ENCODE measurements at places on chromosomes 7 and 10.

GRCh38 chr7:93861325-93861949, 29.1 kb downstream of the TFPI2 start:
- no peak for DNase-seq

- DNase-seq = no peak
These were observed 712.2 kb upstream of the GHITM start for GRCh38 chr10:83427101-83427500.

DNA sequence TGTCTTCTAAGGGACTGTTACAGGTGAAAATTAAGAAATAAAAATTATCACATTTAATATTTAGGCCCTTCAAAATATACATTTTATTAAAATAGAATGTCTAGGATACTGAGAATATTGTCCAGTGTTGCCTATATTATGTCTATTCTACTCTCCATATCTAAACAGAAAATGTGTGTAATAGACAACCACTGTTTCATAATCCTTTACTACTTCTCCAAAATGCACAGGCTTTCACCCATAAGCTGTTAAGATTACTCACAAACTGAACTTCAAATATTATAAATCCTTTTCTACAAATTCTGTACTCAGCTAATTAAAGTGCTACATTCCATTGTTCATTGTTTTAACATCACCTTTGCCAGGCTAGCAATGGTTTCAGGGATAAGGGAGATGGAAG, 56.7 kb upstream of the TFEC start:
- no peak for DNase-seq

DNA sequence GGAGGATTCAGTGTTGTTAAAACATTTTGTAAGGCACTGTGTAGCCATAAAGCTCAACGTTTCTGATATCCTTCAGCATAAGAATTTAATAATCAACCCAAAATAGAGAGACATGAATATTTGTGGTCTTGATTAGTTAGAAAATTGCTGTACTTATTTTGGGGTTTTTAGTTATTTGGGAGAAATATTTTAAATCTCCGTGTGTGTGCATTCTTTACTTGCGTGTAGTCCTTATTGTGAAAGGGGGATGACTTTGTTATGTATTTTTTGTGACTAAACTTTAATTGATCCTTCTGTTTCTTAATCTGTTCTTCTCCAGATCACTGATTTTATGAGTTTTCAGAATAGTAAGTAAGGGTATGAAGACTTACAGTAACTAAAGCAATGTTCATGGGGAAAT, 81.2 kb downstream of the ZNRF2 start:
- DNase-seq = no peak

DNA sequence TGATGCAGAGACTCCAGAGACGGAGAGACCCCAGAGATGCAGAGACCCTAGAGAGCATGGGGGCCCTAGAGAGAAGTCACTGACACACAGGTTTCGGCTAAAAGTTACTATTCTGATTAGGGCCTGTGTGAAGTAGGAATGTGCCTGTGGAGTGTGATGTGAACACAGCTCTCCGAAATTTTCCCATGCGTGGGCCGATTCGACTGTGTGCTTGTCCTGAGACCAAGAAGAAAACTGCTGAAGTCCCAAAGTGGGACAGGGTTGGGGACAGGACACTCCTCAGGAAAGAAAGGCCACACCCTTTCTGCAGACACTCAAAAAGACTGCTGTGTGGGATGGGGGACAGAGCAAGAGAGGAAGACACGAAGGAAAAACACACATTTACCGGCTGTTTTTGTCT, 533.5 kb downstream of the PTPRN2 start:
- no peak for DNase-seq

DNA sequence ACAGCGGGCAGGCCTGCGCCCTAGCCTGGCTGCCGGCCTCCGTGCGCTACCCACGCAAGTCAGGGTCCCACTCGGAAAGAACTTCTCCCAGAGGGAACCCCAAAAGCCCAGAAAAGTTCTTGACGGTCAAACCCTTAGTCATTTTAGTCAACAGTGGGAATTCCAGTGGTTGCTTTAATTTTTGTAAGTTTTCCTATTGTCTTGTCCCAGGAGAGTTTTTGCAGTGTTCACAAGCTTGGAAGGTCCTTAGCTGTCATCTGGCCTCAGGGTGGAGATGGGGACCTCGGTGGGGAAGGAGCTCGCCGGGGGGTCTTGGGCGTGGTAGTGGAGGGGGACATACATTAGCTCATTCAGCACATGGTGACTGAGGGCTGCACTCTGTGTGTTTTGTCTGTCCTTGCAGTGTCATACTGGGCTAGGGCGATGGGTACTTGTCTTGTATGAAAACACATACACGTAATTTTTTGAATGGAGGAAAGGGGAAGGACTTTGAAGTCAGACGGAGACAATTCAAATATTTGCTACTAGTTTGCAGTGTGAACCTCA, 736 bp downstream of the MINDY4 start:
- DNase-seq = no peak

DNA sequence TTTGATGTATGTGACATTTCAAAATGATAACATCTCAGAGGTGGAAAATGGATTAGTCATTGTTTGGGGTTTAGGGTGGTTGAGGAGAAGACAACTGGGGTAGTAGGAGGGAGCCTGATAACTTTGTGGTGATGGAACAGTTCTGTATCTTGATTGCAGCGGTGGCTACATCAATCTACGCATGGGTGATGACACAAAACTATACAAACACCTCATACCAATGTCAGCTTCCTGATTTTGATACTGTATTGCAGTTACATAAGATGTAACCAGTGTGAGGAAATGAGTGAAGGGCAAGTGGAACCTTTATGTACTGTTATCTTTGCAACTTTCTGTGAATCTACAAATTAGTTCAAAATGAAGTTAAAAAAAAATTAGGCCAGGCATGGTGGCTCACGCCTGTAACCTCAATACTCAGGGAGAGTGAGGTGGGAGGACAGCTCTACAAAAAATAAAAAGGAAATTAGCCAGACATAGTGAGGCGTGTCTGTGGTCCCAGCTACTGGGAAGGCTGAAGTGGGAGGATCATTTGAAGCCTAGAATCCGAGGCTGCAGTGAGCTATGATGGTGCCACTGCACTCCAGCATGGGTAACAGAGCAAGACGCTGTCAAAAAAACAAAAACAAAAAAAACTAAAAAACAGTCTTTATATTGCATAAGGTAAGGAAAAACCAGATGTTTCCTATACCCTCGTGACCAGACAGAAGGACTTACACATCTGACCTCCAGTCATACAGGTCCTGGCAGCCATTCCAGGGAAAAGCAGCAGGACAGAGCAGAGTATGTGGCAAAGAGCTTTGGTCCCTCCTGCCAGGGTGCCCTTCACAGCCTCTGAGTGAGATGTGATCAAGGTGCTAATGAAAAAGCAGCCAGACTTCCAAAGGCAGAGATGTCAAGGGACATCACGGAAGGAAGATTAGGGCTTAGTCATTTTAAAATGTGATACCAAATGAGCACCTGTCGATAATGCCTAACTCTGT, 50.8 kb downstream of the CYTH3 start:
- no peak for DNase-seq

DNA sequence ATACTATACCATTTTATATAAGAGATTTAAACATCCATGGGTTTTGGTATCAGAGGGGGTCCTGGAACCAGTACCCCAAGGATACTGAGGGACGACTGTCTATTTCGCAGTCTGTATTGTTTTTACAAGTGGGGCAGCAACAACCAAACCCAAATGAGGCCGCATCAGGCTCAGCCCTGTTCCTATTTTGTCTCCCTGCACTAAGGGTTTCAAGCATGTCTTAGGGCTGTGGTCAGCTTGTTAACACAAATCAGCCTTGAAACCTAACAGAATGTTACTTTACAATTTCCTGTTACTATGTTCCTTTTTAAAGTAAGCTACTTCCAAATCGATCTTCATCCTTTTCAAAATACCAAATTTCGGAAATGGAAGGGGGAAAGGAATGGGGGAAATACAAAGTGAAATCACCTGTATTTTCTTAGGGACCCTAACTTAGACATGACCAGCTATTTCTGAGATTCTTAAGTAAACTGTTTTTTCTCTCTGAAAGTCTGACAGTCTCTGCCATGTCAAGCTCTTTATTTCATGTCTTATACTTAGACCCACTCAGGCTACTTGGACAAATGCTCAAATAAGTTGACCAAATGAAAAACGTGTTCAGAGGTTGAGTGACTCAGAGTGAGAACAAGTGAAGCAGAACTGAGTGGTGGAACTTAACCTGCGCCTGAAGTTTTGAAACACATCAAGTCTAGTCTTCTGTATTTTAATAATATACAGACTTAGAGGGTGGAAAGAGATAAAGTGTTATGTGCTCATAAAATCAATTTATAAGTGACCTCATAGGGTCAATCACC, 75.8 kb downstream of the C1GALT1 start:
- DNase-seq = peak; percentile 48

DNA sequence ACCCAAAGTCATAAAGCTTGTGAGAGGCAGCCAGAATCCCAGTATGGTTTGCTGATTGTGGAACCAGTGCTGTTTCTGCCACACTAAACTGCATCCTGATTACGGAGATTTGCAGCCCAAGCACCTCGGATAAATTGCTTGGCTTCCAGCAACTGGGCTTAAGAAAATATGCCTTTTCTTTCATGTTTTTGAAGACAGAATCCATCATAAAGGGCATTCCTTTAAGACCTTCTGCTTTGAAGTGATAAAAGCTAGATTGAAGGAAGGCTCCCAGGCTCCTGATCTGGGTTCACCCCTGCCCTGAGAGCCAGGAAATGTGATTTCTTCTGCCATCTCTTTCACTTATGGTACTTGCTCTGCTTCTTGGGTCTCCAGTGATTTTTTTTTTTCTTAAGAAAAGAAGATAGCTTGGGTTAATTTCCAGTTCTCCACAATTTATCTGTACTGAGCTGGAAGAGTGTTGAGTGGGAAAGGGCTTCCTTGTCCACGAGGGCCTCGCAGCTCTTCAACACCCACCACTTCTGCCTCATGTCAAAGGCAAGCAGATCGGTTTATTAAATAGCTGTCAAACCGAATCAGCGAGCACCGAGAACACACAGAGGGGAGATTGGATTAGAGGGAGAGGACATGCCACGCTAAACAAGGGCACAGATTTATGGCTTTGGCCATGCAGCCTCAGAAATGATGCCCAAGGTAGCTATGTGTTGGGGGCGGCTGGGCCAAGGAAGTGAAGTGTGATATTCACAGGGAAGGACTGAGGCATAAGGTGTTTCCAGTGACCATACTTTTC, 94.9 kb upstream of the TBX20 start:
- DNase-seq = no peak

DNA sequence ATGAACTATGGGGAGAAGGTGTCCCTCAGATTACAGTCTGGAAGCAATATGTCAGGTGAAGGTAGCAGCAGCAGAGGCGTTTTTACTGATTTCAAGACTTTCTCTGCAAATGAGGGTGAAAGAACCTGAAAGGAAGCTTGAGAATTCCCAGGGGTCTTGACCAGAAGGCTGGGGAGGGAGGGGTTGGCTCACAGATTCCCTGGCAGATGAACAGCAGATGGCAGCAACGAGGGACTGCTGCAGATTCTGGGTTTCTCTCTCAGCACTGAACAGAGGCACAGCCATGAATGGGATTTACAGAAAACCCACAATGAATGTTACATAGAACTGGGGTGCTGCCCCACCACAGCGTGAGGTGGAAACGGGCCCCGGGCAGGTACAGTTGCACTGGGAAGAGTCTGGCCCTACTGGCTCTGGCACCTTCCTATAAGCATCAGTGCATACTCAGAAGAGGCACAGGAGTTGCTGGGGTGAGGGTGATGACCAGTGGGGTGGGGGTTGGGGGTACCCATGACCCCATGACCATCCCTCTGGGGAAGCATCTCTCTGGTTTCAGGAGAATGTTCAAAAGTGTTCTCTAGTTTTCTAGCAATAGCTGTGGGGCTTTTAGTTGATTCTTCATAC, 317.8 kb downstream of the SH2D4B start:
- DNase-seq = no peak

- DNase-seq = no peak
These were observed at the start of the genes ATP6V0A4 and TMEM213 for GRCh38 chr7:138797715-138798320. ATP6V0A4 (minus strand) TSS chr7:138798196; CDS start chr7:138771247, 26,949 bp downstream. TMEM213 (plus strand) TSS chr7:138797994; CDS start chr7:138798105, 111 bp downstream.

- DNase-seq = no peak
These were observed 103.5 kb upstream of the PRSS1 start for GRCh38 chr7:142645777-142646176.

GRCh38 chr10:77160679-77161078, 476.9 kb downstream of the KCNMA1 start:
- no peak for DNase-seq

DNA sequence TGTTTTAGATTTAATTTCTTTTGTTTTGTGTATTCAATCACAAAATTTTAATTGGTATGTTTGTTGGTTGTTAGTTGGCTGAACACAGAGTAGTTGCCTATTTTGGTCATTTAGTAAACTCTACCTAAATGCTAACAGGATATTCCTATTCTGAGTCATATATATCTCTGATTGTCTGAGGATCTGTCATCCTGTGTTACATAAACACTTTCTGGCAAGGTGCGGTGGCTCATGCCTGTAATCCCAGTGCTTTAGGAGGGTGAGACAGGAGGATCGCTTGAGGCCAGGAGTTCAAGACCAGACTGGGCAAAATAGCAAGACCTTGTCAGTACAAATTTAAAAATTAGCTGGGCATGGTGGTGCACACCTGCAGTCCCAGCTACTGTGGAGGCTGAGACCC, 178.6 kb downstream of the PLCE1 start:
- DNase-seq = no peak

- no peak for DNase-seq
These were observed 194.2 kb downstream of the CAMK1D start for GRCh38 chr10:12543589-12543988.

DNA sequence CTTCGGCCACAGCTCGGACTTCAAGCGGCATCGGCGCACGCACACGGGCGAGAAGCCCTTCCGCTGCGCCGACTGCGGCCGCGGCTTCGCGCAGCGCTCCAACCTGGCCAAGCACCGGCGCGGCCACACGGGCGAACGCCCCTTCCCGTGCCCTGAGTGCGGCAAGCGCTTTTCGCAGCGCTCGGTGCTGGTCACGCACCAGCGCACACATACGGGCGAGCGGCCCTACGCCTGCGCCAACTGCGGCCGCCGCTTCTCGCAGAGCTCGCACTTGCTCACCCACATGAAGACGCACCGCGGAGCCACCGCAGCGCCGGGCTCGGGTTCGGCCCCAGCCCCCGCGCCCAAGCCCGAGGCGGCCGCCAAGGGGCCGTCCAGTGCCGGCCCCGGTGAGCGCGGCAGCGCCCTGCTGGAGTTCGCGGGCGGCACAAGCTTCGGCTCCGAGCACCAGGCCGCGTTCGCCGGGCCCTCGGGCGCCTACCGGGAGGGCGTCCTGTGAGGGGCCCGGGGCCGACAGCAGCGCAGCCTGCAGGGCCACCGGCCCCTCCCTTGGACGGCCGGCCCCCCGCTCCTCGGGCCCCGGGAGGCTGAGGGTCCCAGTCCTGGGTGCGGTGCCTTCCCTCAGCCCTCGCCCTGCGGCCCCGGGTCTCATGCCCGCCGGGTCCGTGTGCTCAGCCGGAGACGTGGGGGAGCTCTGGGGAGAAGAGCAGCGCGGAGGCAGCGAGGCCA, 17.2 kb downstream of the ZNF316 start:
- no peak for DNase-seq

- no peak for DNase-seq
These were observed 33.6 kb downstream of the PDE1C start for GRCh38 chr7:32036557-32036956.

GRCh38 chr10:43012578-43012977, 64.3 kb upstream of the RET start:
- DNase-seq = no peak

GRCh38 chr10:83991986-83992753, 147.1 kb upstream of the GHITM start:
- DNase-seq = no peak
